Activated CD4-positive, alpha-beta T cell treated with anti-CD3 and anti-CD28 coated beads, Interleukin-2, amount 10 ng/mL, durations not matched to agents 24 days and 14 days (primary cell): ENCODE measurements at places on chromosomes 4 and X. TPM values are rescaled to one million over a fixed set of nuclear protein-coding genes. Genes with fewer than 3 reads are reported as not detected.

DNA sequence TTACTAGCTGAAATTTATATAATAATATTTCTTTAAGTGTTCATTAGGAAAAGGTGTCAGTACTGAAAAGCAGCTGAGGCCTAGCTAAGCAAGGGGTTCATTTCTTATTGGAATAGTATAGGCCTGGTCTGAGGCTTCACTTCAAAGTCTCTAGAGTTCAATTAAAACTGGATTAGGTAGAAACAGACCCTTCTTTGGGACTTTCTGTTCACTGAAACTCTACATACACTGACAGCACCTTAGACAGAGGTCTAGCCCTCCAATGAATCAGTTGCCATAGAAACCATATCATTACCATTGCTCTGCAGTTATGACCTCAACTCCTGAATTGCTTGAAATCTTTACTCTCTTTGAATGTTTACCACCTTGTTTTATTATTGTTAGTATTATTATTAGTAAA, 86.4 kb upstream of the MAB21L2 start:
- no peaks in the 10 kb centered on the region for H3K4me1 ChIP-seq
- H3K36me3 ChIP-seq = no peaks in the 10 kb centered on the region
- no peak overlapping the region for H3K4me3 ChIP-seq
- H3K27ac ChIP-seq = no peak overlapping the region
- H3K27me3 ChIP-seq = no peaks in the 10 kb centered on the region

DNA sequence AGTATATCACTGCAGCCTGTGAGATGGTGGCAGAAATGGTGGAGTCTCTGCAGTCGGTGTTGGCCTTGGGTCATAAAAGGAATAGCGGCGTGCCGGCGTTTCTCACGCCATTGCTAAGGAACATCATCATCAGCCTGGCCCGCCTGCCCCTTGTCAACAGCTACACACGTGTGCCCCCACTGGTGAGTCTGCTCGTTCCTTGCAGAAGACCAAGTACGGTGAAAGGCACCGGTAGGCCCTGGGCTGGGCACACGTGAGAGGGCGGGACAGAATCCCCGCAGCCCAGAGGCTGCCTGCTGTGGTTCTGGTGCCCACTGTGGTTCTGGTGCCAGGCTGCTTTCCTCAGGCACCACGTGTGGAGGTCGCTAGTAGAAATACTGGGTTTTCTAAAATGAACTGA, 31.2 kb upstream of the MSANTD1 start:
- H3K4me3 ChIP-seq = no peak overlapping the region
- H3K27ac ChIP-seq = no peak overlapping the region
- H3K27me3 ChIP-seq = no peaks in the 10 kb centered on the region
- peaks cover 64% of the 10 kb centered on the region for H3K36me3 ChIP-seq

- no peak overlapping the region for H3K4me3 ChIP-seq
- H3K27ac ChIP-seq = no peak overlapping the region
- H3K27me3 ChIP-seq = no peaks in the 10 kb centered on the region
- no peaks in the 10 kb centered on the region for H3K4me1 ChIP-seq
Measured at GRCh38 chrX:17713288-17713687, 24.0 kb upstream of the SCML1 start.

DNA sequence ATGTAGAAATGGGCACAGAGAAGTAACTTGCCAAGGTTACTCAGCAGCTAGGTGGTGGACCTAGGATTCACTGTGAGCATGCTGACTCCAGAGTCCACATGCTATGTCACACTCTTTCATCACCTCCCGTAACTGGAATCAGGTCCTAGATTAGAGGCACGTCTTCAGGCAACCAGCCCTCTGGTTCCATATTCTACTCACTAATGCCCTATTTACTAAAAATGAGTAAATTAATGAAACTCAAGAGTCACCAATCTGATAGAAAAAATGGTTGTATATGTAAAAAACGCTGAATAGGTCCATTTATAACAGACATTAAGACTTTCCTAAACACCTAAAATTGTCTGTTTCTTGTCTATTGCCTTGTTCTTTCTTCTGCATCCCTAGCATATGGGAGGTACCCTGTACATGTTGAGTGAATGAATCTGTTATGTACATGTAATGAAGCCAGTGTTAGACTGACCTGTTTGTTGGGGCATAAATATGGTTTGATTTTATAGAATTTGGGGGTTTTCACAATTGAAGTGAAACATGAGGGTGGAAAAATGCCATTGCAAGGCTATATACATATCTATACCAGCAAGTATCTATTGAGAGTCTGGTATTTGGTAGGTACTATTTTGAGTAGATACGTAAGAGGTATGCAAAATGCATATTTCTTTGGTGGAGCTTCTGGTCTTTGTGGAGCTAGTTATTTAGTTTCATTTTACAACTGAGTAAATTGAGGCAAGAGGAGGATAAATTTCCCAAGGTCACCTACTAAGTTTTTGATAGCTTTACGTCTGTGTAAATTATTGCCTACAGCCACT, 7.5 kb upstream of the RUFY3 start:
- peaks cover 24% of the 10 kb centered on the region for H3K4me1 ChIP-seq
- no peaks in the 10 kb centered on the region for H3K27me3 ChIP-seq
- H3K4me3 ChIP-seq = no peak overlapping the region
- no peak for DNase-seq
- no peak overlapping the region for H3K27ac ChIP-seq

DNA sequence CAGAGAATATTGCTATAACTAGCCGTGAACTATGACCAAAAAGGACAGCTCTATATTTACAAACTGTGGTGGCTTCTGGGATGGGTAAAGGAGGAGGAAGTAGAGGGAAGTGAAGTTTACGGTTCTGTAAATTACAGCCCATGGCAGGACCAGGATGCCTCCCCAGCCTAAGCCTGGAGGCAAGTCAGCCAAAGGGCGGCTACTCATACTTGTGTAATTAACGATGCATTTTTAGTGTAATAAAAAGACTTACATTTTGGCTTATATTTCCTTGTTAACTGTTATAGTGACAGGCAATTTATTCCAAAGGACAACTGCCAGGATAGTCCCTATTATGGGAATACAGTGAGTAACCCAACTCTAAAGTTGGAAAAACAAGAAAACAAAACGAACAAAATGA, 139.9 kb upstream of the OTUD4 start:
- no peak overlapping the region for H3K27ac ChIP-seq
- DNase-seq = no peak
- H3K4me1 ChIP-seq = no peaks in the 10 kb centered on the region

- DNase-seq = no peak
- H3K36me3 ChIP-seq = no peaks in the 10 kb centered on the region
- H3K4me1 ChIP-seq = peaks cover 3% of the 10 kb centered on the region
- peaks cover 7% of the 10 kb centered on the region for H3K27me3 ChIP-seq
- no peak overlapping the region for H3K4me3 ChIP-seq
- peak overlapping the region; percentile 32 for H3K27ac ChIP-seq
Measured at GRCh38 chrX:15645266-15645665, 19.3 kb downstream of the CLTRN start.

Gene ARHGAP36
- not detected in 2 replicates for total RNA-seq

DNA sequence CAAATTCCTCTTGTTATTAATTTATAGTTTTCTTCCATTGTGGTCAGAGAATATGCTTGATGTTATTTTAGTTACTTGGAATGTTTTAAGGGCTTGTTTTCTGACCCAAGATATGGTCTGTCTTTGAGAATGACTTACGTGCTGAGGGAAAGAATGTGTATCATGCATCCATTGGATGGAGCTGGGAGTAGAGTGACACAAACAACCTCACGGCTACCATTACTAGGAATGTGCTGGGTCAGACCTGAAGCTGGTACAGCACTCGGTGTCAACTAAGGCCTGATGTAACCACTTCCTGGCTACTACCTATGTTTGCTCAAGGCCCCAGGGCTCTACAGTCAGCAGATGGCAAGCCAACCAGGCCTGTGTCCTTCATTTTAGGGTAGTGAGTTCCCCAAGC, 257.8 kb downstream of the FAT4 start:
- H3K27ac ChIP-seq = no peak overlapping the region
- H3K36me3 ChIP-seq = no peaks in the 10 kb centered on the region
- no peak for DNase-seq
- no peaks in the 10 kb centered on the region for H3K4me1 ChIP-seq

- H3K36me3 ChIP-seq = no peaks in the 10 kb centered on the region
- no peak overlapping the region for H3K27ac ChIP-seq
- no peaks in the 10 kb centered on the region for H3K27me3 ChIP-seq
- no peaks in the 10 kb centered on the region for H3K4me1 ChIP-seq
Measured at GRCh38 chr4:178165251-178165950, 723.2 kb upstream of the AGA start.

Gene SPP1
- 0.45 and 0.54 TPM in 2 replicates for total RNA-seq

Gene GPC4
- total RNA-seq = 0.05 TPM in 1 of 2 replicates, not detected in the other

- DNase-seq = no peak
- H3K4me1 ChIP-seq = no peaks in the 10 kb centered on the region
Measured at GRCh38 chr4:145690610-145691009, 10.7 kb downstream of the C4orf51 start.

Gene NSUN7
- 0.12 TPM in 1 of 2 replicates, not detected in the other for total RNA-seq

DNA sequence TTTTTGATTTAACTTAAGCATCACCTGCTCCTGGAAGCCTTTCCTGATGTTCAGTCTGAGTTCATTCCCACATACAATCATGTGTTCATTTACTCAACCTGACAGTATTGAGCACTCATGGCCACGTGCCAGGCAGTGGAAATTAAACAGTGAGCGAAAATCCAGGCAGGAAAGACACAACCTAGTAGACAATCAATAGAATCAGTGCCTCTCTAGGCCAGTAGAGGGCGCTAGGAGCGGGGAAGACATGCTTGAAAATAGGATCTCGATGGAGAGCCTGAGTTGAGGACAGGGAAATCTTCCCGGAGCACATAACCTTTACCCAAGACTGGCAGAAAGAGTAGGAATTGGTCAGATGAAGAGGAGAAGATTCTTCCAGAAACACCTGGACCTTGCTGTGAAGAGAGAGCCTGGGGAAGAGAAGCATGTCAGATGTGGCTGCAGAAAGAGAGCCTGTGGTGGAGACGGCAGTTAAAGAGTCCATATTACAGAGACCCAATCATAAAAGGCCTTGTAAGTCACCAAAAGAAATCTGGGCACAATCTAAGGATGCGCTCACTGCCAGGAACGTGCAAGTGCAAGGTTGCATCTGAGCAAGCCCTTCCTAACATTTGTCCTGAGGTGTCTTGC, 103.5 kb downstream of the LDB2 start:
- no peak overlapping the region for H3K27ac ChIP-seq
- H3K4me1 ChIP-seq = no peaks in the 10 kb centered on the region
- peak; percentile 82 for DNase-seq
- no peaks in the 10 kb centered on the region for H3K27me3 ChIP-seq
- H3K36me3 ChIP-seq = no peaks in the 10 kb centered on the region

DNA sequence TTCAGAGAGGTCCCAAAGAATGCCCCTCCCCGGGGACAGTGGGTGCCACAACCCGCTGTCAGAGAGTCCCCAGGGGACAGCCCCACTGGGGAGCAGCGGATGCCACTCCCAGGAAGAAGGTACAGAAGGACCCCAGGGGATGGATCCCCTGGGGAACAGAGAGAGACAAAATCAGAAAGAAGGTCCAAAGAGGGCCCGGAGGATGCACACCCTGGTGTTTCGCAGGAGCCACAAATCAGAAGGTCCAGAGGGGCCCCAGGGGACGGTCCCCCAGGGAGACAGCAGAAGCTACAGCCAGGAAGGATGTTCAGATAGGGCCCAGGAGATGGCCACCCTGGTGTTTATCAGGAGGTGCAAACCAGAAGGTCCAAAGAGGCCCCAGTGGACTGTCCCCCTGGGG, 1.4 kb downstream of the TEX13D start:
- no peaks in the 10 kb centered on the region for H3K27me3 ChIP-seq
- H3K27ac ChIP-seq = no peak overlapping the region
- no peak for DNase-seq
- peaks cover 14% of the 10 kb centered on the region for H3K4me1 ChIP-seq

Gene KDR
- not detected in 2 replicates for total RNA-seq

Gene PTCHD1
- not detected in 2 replicates for total RNA-seq

Gene UGT2A3
- not detected in 2 replicates for total RNA-seq

- no peak for DNase-seq
- H3K4me3 ChIP-seq = no peak overlapping the region
- H3K36me3 ChIP-seq = no peaks in the 10 kb centered on the region
- no peak overlapping the region for H3K27ac ChIP-seq
- peaks cover 2% of the 10 kb centered on the region for H3K27me3 ChIP-seq
Measured at GRCh38 chr4:77564231-77564630, 41.4 kb upstream of the CXCL13 start.

Gene ARR3
- not detected in 2 replicates for total RNA-seq

Gene HMX1
- not detected in 2 replicates for total RNA-seq

DNA sequence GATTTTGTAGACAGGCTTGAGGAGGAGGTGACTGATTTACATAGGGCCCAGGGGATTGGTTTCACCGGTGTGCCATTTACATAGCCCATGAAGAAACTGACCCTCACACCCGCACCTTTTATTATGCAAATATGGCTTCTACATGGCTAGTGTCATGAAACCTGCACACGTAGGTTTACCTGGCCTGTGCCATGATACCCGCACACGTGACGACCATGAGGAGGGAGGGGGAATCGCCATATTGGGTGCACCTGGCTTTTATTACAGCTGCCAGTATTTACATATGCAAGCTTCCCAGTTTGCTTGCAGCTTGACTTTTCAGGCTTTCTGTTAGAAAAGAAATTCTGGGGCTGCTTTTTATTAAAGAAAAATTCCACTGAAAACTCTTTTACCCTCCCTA, 359.7 kb downstream of the ADAM29 start:
- no peaks in the 10 kb centered on the region for H3K36me3 ChIP-seq
- no peaks in the 10 kb centered on the region for H3K4me1 ChIP-seq
- H3K27ac ChIP-seq = no peak overlapping the region
- no peaks in the 10 kb centered on the region for H3K27me3 ChIP-seq

Gene FTHL17
- total RNA-seq = not detected in 2 replicates

DNA sequence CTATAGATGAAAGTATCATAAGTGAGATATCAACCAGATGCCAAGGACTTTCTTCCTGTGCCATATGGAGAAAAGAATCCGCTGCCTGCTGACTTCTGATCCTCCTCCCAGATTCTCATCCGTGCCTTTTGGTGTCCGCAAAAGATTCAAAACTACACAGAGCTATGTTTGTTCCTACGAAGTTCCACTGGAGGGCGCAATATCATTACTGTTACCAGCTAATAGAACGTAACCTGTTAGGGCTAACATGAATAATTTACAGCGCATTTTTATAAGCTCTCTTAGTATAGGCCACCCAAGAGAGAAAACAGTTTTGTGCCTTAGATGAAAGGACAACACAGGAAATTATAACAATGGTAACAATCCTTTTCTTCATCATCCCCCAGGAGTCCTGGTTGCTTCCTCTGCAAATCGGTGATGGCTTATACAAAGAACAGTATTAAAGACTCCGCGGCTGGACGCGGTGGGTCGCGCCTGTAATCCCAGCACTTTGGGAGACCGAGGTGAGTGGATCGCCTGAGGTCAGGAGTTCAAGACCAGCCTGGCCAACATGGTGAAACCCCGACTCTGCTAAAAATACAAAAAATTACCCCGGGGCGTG, 22.8 kb upstream of the CENPVL3 start:
- no peak overlapping the region for H3K4me3 ChIP-seq
- no peak overlapping the region for H3K27ac ChIP-seq
- peak; percentile 59 for DNase-seq
- H3K36me3 ChIP-seq = no peaks in the 10 kb centered on the region

DNA sequence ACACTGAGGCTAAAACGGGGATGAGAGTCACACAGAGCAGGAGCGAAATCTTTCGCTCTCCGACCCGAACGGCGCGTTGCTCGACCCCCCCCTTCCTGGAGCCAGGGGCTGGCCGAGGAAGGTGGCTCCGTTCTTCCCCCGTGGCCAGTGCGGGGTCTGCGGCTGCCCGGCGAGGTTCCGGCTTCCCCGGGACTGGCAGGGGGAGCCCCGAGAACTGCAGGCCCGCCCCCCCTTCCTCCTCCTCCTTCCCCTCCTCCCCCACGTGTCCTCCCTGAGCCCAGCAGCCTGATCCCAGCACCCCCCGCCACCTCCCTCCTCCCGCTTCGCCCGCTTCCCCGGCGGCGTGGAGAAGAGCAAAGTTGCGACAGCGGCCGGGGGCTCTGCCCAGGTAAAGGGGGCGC, 2.4 kb upstream of the BCORL1 start:
- peak overlapping the region; percentile 15 for H3K4me3 ChIP-seq
- no peaks in the 10 kb centered on the region for H3K36me3 ChIP-seq
- peaks cover 16% of the 10 kb centered on the region for H3K27me3 ChIP-seq
- no peak overlapping the region for H3K27ac ChIP-seq
- DNase-seq = peak; percentile 70
